ENCODE measurements at places on chromosomes 6 and 20.
A peak's percentile ranks its signal among the peaks of the same experiment; 100 is the strongest.

- DNase-seq = no peak
Observed at GRCh38 chr20:40331807-40332560, 357.1 kb downstream of the MAFB start.

DNA sequence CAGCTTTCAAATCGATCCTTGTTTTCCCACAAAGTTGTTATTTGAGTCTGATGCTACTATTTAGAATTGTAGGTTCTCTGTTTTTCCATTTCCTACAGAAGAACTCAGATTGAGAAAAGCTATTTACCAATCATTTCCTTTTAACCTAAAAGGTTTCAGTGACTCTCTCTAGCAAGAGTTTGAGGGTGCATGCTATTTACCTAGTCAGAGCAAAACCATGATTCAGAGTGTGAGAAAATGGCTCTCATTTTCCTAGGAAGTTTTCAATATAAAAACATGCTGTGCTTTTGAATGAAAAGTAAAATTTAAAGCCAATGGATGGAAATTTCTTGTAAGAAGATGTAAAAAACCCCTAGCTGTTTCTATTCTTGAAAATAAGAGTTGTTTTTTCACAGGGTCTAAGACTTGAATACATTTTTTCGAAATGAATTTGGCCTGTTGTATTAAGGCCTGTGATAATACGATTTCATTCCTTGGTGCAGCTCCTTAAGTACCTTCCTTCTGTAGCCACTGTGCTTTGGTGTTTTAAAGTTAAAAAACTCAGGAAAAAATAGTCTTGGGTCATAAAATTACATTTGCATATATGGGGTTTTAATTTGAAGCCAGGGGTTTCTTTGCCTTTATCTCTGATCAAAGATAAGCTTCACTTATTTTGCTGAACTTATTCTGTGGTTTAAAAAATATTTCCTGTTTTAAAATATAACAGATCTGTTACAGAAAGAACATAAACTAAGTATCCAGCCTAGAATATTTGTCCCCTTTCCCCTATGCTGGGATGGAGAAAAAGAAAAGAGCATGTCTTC lies 18.0 kb upstream of the RSPH3 start:
- DNase-seq = no peak

GRCh38 chr6:24766680-24767462 lies 7.9 kb upstream of the GMNN start:
- peak; percentile 9 for DNase-seq

GRCh38 chr20:19552221-19553180 lies 205.6 kb upstream of the RIN2 start:
- no peak for DNase-seq

DNA sequence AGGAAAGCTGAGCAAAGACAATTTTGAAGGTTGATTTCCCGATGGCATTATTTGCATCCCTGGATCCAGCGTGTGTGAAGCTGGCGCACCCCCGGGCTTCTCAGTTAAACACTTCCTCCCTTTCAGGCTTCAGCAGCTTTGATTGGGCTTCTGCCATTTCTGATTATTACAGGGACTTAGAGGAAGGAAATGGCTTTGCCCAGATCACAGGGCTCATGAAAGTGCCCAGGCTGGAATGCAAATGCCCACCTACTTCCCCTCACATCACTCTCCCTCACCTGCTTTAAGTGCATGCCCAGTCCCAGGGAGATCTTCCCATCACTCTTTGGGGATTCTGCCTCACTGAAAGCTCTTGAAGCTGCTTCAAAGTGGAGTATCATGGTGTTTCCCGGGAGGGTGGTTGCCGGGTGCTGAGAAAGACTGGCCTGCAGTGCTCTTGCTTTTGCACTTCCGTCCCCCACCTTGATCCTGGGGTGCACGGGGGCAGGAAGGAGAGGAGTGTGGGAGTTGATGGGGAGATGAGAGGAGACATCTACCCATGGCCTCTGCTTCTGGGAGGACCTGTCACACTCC lies 28.3 kb downstream of the PHACTR3 start:
- DNase-seq = no peak

DNA sequence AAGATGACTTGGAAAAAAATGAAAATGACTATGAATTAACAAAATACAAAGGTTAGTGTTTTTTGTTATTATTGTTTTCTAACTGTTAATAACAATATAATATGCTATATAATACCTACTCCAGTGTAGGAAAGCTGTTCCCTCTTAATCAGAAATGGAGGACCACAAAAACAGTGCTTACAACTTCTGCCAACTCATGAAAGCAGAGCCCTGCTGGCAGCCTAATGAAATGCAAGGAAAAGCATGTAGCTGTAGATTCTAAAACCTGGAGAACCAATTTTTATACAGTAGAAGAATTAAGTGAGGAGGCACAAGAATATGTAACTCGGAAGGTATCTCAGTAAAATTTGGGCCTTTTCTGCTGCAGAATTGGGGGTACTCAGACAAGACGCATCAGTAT lies 29.4 kb downstream of the PHIP start:
- no peak for DNase-seq

DNA sequence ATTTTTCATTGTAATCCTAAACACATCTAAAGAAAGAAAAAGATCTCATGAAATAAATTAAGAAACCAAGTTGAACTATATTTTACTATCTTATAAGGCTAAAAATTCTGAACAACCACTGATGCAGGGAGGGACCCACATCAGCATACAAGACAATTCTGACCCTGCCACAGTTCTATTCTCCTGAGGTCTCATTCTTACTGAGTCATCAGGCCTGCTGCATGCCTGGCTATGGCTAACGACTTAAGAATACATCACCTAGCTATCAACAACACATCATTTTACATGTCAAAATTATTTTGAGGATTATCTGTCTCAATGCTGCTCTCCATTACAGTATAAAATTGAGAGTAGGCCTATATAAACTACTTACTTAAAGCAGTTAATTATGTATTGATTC lies 52.9 kb downstream of the FBXL4 start:
- DNase-seq = no peak

DNA sequence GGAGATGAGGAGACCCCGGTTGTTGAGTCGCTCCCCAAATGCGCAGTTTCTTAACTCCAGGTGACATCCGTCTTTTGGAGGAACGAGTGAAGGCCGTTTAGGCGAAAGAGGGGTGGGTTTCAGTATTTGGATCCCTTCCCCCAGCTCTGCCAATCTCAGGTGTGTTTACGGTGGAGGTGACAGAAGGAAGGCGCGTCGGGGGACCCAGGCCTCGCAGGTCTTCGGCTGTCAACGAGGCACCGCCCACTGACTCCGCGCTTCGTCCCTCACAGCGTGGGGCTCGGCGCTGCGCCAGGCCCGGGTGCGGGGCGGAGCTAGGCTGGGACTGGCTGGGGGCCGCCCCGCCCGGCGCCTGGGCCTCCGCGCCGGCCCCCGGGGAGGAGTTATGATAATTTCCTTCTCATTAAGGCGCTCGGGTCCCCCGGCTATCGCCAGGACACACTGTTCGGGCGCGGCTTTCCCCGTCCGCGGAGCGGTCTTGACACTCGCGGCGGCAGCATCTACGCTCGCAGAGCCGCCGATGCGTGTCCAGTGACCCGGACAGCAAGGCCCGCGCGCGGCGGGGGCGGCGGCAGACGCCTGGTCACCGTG lies at the start of gene TFAP2C:
Gene TFAP2C, plus strand, starts transcription at position 434 of the 591 bp plus-strand sequence. CDS start 239 bp downstream, outside the sequence.
- no peak for DNase-seq

GRCh38 chr6:145070791-145071190 lies 664.5 kb downstream of the EPM2A start:
- DNase-seq = no peak

Measured in NCI-H774 (cell line).